IPS DF 6.9 (cell line): ENCODE measurements at places on chromosomes 7 and 10.

DNA sequence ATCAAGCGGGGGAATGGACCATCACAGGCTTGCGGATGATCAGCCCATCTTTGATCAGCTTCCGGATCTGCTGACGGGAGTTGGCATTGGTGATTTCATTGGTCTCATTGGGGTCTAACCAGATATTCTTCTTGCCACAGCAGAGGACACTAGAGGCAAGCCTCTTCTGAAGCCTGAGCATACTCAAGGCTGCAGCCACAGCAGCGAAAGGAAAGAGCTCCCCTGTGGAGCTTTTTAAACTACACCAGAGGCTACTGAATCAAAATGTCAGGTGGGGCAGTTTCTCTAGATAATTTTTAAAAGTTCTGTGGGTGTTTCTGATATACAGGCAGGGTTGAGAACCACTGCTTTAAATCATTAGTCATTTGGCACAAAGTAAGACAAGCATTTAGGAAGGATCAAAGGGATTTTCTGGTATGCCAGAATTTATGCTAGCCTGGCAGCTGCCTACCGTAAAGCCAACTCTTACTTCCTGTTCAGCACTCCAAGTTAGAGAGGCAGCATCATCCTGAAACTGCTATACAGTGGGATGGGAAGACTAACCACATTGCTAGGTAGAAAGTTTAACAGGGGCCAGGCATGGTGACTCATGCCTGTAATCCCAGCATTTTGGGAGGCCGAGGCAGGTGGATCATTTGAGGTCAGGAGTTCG is 7.0 kb downstream of the NAPEPLD start:
- no peak for DNase-seq

DNA sequence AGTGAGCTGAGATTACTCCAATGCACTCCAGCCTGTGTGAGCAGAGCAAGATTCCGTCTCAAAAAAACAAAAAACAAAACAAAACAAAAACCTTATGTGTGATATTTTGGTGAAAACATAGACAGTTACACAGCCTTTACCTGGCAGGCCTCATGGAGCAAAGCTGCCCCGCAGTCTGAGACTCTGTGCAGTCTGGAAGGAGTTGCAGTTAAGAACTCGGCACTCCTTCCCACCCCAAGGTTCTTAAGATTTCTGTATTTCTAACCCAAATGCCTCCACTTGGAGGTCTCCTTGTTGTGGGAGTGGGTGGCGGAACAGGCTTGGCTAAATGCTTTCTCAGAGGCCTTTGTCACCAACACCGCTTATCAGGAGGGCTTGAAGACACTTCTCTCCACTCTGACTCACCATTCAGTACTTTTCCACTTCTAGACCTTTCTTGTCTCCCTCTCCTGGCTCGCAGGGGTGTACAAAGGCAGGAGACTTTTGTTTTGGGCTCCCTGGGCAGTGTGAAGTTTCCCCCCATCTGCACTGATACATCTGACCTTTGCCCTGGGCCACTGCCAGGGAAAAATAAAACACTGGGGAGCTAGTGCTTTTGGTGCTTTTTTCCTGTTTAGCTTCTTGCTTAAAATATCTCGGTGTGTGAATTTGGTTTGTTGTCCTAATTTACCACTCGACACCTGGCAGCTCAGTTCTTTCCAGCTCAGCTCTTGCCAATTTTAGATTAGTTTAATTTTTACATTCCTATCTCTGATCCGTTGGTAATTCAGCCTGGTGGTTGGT is 51.3 kb upstream of the MAGI2 start:
- no peak for DNase-seq

- DNase-seq: peak; percentile 55
Measured at GRCh38 chr10:100482181-100482833, 19.5 kb downstream of the WNT8B start.

- no peak for DNase-seq
Measured at GRCh38 chr10:47294057-47294456, 5.9 kb upstream of the GDF10 start.

DNA sequence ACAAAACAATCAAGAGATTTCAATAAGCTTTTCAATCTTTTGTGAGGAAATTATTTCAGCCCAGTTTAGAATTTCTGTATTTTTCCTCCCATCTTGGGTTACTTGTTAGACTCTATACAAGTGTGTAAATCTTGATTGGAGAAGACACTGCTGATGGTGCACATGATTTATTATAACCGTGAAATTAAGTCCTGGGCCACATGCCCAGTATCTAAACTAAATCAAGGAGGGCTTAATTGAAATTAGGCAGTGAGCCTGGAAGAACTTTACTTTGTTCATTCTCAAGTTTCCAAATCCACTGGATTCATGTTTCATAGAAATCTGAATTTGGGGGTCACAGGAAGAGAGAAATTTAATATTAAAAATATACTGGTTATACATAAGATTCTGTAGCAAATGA is 44.5 kb downstream of the CSTF2T start:
- DNase-seq: no peak

DNA sequence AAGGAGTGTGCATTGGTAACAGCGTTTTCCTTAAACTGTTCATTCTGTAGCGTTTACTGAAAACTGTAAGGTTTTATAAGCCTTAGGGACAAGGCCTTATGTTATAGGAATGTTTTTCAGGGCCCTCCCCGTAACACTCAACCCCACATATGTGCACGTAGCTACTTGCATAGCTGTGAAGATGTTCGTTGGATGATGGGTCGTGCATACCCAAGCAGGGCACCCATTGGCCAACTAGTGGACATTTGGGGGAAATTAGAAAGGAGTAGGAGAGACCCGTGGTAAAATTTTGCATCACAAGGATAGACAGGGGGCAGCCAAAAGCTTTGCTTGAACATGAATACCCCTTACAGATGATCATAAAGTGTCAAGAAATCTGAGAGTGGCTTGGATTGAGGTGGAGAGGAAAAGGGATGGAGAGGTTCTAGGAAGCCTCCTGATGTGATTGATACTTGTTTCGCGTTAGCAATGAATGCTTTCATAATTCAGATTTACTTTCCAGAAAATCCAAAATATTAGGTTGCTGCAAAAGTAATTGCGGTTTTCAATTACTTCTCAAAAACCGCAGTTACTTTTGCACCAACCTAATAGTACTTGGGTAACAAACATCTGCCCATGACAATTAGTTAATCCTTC is 878 bp downstream of the SEC61A2 start:
- DNase-seq: peak; percentile 35

GRCh38 chr7:130352194-130353074 is 7.8 kb downstream of the CPA5 start:
- no peak for DNase-seq

DNA sequence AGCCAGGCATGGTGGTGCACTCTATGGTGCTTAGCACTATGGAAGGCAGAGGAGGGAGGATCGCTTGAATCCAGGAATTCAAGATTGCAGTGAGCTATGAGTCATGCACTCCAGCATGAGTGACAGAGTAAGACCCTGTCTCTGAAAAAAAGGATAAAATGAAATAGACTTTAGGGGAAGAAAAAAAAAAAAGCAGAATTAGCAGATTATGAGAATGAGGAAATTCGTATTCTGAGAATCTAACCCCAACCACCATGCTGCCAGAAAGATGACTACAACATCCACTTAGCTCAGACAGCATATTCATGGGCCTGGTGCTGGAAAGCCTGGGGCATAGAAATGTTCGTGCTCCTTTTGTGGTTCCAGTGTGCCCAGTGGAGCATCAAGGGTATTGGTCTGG is 63.3 kb downstream of the TMEM26 start:
- DNase-seq: no peak

DNA sequence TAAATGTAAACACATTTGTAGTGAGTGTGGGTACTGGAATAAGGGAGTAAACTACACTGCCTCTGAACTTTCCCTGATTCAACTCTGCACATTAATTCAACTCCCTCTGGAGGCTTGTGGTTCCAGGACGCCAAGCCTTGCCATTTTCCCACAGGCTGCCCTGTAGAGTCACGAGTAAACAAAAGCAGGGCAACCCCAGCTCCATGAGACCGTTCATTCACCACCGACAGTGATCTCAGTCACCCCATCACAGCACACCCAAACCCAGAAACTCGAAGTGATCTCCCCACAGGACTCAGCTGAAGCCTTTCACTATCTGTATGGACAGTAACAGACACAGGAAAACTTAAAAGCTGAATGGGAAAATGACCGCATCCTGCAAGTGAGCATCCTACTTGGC is 218.8 kb upstream of the FRMD4A start:
- DNase-seq: no peak

DNA sequence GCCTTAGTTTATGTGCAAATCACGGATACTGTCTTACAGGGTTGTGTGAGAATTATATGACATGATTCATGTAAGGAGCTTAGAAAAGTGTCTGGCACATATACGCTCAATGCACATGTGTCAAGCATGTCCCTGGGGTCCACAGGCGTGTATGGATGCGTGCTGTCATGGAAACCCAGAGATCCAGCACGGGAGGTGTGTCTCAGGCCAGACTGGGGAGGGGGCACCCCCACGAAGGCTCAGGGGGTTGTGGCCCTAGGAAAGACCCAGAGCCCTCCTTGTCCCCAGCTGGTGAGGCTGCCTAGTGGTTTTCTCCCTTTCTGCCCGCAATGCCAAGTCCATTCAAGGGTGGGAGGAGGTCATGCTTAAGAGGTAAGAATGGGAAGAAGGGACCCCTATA is 9.1 kb downstream of the BTBD16 start:
- no peak for DNase-seq

- DNase-seq: no peak
Measured at GRCh38 chr10:42744134-42744701, 38.4 kb upstream of the BMS1 start.

GRCh38 chr7:33191340-33191739 is 62.0 kb downstream of the BBS9 start:
- DNase-seq: no peak

DNA sequence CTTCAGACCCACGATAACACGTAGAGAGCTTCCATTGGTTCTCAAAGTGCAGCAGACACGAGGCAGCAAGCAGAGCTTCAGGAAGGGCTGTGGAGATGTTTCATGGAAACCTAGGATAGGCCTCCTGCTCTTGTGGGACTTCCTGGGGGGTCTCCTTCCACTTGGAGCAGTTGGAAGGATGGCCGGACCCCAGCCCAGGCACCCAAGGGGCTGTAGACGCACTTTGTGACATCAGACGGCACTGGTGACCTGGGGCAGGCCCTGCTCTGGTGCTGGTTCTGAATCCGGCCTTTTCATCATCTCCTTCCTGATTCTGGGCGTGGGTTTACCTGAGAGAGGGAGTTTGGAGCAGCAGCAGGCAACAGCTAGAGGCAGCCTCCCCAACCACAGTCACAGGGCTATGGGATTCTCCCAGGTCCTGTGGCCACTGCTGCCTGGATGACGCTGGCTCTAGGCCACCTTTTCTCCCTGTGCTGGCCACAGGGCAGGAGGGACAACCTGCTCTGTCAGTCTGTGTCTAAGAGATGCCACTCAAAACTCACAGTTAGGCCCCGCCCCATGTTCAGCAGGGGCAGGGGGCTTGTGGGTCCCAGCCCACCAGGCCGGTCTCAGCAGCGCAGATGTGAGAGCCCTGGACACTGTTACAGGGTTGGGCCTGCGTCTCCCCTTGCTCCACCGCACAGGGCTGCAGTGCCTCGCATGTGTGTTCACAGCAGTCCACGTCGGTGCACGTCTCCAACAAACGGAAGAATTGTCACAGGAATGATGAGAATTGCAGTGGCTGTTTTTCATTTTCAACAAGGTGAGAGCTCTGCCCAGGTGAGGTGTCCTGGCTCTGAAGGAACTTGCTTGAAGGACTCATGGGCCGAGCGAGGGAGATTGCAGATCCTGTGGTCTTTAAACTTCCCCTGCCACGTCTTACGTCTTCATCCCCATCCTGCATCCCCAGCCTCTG is 569.3 kb downstream of the TCERG1L start:
- DNase-seq: no peak

DNA sequence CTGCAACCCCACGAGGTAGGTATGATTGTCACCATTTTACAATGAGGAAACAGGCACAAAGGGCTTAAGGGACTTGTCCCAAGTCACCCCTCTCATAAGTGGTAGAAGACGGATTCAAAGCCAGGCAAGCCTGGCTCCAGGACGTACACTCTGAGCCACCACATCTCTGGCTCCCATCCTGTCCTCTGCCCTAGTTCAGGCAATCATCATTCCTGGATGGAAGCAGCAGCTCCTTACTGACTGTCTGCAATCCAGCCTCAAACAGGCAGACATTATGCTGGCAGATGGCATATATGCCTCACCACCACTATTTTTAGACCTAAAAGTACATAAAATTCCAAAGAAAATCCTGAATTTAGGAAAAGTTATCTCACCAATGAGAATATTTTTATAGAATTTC is 100.7 kb downstream of the USP6NL start:
- no peak for DNase-seq

DNA sequence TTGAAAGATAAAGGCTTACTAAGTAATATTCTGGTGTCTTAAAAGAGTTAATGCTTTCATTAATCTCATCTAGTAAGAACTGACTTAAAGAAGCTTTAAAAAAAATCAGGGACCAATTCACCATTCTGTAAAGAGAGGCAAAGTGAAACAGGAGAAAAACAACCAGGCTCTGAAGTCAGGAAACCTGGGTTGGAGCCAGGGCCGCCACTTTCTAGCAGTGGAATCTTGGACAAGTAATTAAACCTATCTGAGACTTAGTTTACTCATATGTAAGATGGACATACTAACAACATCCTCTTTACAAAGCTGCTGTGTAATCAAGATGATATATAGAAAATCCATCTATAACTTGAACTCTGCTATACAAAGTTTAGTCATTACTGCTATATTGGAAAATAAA is 154.1 kb downstream of the RNLS start:
- DNase-seq: no peak

GRCh38 chr10:80356563-80356988 is at the start of the genes DYDC1 and DYDC2:
Gene DYDC1, minus strand, starts transcription at chr10:80356755. Its CDS starts 4,154 bp downstream, at chr10:80352601.
Gene DYDC2, plus strand, starts transcription at chr10:80356781. Its CDS starts 5,663 bp downstream, at chr10:80362444.
- DNase-seq: peak; percentile 54

- no peak for DNase-seq
Measured at GRCh38 chr10:241451-241850, 106.2 kb downstream of the ZMYND11 start.

- no peak for DNase-seq
Measured at GRCh38 chr7:27434756-27435400, 192.3 kb downstream of the EVX1 start.

GRCh38 chr7:150745086-150745485 is 7.9 kb downstream of the GIMAP5 start:
- DNase-seq: no peak

GRCh38 chr7:133026210-133026859 is 55.6 kb downstream of the CHCHD3 start:
- no peak for DNase-seq

DNA sequence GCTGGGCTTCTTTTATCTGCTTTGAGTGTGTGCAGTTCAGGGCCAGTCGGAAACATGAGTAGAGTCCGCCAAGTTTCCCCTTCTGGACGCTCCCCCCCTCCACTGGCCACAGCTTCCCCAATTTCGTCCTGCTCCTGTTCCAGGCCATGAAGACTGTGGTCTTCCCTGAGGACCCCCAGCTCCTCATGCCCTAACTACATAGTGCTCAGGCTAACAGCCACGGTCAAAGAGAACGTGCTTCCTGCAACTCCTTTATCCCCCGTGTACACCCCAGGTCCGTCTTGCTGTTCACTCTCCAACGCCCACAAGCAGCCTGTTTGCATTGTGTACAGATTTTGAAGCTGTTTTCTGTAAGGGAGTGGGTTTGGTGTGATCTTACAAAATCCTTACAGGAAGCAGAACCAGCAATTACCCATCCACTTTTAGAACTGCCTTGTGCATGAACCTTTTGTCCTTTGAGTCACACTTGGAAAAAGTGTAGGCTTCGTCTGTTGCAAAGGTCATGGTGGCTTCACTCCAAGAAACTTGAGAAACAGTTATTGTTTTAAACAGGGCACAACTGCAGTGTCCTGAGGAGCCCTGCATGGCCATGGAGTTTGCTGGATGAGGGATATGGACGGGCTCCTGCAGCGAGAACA is 77.0 kb upstream of the FAM20C start:
- DNase-seq: no peak

- no peak for DNase-seq
Measured at GRCh38 chr10:48611133-48611532, 6.3 kb upstream of the ARHGAP22 start.
